NCI-H748 treated with DMSO at 0.1 percent for 48 hours (cell line): ENCODE measurements at places on chromosomes 3 and 15.

DNA sequence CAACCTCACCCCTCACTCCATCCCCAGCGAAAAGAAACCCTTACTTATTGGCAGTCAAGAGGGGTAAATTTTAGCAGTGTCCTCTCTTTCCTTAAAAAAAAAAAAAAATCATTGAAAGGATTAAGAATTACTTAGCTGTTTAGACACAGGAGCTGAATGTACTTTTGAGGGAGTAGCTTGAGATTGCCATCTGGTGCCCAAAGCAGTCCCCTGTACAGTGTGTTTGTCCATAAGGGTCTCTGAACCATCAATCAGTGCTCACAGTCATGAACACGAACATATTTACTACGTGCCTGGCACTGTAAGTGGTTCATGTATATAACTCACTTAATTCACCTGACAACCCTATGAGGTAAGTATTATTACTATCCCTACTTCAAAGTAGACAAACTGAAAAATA is 463.5 kb downstream of the RAP2B start:
- no peak for DNase-seq

DNA sequence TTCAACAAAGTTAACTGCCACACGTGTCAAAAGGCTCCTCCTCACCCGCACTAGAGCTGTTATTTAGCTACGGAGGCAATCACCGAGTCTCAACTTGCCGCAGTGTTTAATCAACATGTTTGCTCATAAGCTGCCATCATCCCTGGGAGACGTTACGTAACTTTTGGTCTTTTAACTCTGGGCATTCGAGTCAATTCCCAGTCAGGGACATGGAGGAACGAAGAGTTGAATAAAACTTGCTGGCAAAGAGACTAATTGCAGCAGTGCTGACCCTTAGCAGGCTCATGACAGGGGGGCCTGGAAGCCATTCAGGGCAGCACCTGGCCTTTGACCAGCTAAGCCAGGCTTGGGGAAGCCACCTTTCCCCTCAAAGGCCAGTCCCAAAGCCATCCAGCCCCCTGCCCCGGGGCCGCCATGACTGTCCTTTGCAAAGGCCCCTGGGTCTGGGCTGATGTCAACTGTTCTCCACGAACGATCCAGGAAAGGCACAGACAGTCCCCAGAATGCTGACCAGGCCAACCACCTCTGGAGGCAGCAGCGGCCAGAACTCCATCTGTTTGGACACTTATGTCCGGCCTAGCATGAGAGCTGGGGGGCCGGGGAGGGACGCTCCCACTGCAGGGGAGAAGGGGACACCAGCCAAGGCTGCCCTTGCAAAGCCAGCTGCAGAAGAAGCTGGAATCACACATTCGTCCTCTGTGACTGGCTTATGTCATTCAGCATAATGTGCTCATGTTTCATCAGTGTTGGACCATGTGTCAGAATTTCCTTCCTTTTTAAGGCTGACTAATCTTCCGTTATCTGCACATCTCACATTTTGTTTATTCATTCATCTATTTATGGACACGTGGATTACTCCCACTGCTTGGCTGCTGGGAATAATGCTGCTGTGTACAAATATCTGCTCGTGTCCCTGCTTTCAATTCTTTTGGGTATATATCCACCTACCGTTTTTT is 43.7 kb downstream of the PCSK6 start:
- no peak for DNase-seq

DNA sequence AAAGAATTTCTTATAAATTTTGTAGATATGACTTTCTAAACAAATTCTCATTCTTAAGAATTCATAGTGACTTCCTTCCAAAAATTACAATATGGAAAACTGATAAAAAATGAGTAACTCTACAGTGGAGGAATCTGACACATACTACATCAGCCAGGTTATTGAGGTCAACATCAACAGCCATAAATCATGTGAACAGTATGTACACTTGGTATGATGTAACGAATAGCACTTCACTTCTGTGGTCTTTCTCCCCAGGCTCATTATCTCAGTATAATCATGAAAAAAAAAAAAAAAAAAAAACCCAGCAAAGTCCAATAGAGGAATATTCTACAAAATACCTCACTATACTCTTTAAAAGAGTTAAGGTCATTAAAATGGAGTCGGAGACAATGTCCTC is 111.2 kb upstream of the SUCLG2 start:
- no peak for DNase-seq

DNA sequence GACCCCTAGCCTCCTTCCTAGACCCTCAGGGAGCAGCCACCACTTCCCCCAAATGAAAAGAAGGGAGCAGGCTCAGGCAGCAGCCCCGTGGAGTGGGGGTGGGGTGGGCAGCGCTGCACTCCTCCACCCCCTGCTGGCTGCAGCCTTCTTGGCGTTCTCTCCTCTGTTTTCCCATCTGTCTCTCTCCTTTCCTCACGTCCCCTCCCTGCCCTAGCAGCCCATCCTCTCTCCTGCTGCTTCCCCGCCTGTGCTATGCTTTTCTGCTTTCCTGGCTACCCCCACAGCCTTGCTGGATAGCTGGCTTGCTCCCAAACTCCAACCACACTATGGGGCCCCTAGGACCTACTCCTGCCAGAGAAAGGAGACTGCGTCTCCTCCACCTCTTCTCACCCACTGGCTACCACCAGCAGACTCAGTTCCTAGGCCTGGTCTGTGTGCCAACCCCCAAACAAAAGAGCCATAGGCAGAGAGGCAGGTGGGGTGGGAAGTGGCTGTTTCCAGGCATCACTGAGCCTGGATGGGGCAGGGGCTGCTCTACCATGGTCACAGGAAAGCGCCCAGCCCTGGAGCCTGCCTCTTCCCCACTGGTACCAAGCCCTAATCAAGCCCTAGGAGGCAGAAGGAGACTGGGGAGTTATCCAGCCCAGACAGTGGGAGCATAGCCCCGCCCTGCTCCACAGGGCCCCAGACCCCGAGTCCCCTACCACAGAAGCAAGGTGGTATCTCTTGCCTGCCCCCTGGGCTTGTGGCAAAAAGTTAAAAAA is 3.4 kb upstream of the DISP2 start:
- no peak for DNase-seq

DNA sequence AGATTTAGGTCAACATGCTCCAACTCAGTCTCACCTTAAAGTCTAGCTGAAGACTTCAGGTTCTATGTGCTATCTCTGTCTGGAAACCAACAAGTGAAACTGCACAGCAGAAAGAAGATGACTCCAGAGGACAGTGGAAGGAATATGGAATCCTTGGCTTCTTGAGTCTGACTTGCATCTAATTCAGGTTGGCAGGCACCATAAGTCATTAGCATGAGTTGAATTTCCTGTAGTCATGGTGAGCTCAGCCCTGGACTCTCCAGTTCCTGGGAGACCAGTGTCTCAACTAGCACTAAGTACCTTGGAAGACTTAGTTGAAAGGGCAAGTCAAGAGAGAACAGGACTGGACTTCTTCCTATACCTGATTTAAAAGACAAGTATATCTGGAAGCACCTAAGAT is 129.7 kb downstream of the DTWD1 start:
- no peak for DNase-seq

DNA sequence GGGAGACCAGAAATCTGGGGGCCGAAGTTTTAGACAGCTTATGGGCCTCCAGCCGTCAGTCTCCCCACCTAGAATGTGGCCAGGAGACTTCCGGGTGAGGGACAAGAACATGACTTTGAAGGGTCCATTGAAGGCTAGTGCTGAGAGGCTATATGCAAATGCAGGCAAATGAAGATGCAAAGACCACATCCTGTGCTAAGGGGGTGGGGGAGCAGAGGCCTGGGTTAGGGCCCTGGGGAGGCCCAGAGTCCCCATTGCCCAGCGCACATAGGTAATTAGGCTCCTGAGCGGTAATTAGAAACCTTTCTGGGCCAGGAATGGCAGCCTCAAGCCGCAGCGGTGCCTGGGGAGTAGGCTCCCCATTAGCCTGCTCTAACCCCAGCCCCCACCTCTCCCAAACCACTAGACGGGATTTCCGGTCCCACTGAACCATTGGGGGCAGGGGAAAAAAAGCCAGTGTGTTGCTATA is 6.8 kb downstream of the CSK start:
- DNase-seq, result no peak

DNA sequence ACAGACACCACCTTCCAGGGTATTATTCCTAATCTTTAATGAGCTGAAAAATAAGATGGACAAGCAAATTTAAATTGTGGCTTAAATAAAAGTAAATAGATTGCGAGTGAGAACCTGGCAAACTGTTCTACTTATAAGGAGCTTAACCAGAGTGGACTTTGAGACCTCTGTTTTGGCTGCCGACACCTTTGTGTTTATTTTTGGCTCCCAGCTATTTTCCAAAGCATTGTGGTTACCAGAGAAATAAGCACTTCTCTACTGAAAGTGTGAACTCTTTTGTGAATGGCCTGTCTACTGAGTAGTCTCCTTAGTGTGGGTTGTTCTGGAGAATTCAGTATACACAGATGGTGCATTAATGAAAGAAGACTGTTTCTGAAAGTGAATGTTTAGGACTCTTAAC is 109.4 kb downstream of the ATP8B4 start:
- DNase-seq, result no peak

DNA sequence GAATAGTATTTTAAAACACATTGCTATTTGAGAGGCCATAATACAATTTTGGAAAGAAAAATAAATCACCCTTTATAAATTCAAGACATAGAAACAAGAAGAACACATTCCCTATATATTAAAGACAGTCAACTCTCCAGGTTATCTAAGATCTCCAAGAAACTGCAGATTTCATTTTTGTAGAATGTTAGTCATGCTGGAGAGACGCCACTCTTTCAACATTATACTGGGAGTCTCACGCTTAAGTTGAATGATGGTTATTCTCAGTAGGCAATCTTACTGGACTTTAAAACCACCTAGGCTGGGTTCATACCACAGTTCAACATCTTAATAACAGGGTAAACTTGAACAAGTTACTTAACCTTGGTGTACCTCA is 3.6 kb upstream of the CHRM5 start:
- no peak for DNase-seq

GRCh38 chr3:146052056-146052790 is 108.8 kb downstream of the PLOD2 start:
- DNase-seq, result no peak

DNA sequence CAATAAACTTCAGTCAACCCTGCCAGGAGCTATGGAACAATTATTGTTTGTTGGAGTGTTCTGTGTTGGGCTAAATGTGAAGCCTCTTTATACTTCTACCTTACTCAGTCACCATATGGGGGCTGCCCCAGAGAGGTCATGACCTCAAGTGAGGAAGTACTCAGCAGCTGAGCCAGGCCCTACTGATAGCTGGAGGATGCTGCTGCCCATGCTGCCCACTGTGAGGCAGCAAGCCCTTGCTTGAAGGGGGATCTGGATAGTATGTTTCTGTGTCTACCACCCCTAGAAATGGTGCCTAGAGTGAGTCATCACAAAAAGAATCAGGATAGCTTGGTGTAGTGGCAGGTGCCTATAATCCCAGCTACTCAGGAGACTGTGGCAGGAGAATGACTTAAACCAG is 4.5 kb upstream of the RPL24 start:
- no peak for DNase-seq

DNA sequence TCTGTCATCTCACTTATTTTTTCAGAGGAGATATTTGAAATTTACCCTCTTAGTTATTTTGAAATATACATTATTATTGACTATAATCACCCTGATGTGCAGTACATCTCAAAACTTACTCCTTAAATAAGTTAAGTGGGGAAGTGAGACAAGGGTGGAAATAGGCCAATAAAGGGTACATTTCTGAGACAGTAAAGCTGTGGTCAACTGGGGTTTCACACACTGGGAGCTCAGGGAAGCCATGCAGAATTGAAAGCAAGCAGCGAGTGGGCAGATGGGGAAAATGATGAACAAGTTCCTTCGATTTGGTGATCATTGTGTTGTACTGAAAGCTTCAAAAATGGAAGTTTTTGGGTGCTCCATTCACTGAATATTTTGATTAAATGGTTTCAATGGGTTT is 21.6 kb upstream of the MOBP start:
- DNase-seq, result no peak

DNA sequence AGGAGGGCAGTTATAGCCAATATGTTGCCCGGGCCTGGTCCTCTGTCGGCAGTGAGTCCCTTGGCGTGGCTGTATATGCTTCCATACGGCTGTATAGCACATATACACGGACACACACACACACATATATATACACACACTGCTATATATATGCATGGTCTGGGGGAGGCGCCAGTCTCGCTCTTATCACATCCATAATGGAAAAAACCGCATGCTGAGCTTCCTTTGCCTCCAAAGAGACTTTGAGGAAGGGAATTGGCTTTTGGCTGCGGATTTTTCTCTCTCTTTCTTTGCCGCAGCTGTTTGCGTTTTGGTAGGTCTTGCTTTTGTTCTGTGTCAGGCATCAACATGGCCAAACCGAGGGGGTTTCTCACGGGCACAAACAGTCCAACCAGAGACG is 11.3 kb upstream of the TMEM115 start:
- no peak for DNase-seq

DNA sequence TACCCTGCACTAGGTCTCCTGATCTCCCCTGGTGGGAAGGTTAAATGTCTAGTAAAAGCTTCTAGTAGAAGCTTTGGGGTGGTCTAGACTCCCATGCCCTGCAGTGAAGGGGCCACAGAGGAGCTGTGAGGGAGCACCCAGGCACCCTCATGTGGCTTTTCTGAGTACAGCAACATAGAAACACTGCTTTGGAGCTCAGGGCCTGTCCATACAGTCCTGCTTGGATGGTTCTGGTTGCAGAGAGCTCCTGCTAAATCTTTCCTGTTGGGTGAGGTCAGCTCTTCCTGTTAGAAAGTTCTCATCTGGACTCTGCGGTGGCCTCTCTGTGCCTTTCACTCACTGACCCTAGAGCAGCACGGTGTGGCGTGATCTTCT is 47.8 kb downstream of the GPD1L start:
- no peak for DNase-seq

DNA sequence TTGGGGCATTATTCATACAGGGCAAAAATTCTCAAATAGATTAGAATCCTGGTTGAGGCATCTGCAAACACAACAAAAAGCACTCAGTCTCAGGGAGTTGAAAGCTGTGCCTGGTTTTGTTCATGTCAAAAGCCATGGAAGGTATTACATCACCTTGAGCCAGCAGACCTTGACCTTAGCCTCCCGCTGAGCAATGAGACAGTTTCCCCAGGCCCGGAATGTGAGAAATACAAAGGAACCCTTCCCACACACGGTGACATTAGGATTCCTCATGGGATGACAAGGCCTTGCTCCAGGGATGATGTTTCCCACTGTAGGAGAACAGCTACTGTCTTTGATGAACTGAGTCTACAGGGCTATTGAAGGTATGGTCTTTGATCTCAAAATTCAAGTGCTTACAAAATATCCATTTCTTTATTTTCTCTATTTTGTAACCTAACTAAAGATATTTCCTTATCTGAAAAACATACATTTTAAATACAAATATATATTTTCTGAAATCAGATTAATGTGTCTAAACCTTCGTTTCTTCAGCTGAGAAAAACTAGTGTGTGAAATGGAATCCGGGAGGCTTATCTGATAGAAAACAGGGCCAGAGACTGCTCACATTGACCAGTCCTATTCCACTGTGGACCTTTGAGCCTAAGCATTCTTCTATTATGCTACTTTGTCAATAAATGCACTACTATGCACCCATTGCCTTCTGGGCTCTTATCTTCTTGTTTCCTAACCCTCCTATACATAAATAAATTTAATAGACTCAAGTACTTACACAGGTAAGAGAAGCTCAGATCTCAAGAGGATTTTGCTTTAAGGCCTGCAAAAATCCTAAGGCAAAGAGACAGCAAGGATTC is 298.2 kb downstream of the KBTBD8 start:
- no peak for DNase-seq
